ENCODE measurements at places on chromosomes 12 and 14. TPM values are rescaled to one million over a fixed set of nuclear protein-coding genes. Genes with fewer than 3 reads are reported as not detected.
A peak's percentile ranks its signal among the peaks of the same experiment; 100 is the strongest.

DNA sequence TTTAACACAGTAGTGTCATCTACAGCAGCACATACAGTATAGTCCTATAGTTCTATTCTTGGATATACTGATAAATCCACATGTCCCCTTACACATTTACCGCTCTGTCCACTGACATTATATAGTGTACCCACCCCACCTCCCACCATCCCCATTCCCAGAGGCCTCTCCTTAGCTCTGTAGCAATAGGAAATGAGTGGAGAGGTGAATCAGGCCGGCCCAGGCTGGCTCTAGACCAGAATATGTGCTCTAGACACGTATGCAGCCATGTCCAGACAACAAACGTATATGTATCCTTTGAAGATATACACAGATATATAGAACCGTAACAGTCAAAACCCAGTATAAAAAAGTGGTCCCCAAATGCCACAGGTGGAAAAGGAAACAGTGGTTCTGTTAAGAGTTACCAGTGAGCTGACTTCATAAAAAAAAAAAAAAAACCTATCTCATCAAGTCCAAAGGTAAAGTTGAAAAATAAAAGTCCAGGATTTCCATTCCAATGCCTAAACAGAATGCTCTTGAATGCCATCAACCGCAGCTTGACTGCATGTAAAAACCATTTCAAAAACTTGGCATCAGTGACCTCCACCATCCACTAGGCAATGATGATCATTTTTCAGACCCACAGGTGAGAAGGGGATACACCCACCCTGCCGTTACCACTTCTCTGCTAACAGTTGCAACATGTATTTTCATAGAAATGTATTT is 16.7 kb downstream of the EGLN3 start:
- no peak for DNase-seq

GRCh38 chr14:49947506-49947905 is 54.6 kb downstream of the ARF6 start:
- DNase-seq, result no peak

DNA sequence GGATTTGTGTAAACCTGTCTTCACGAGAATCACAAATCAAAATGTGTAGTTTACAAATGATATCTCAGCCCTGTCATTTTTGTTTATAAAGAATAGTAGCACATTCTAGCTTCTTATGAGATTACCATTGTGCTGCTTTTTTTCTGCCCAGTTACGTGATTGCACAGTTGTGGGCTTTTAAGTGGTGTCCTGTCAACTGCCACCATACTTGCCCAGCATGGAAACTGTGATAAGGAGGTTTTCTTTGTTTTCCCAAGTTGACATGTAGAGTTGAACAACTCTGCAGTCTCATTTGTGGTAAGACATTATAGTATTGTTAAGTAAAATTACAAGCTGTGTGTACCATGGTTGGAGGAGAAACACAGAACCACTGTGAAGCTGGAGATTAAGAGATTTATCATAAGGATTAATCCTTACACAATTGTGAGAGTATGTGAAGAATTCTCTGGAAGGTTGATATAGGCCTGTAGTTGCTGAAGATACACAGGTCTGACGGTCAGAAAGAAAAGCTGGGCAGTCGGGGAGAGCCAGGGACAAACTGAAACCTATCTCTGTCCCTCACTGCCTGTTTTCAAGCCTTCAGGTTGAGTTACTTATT is 12.2 kb downstream of the CHURC1 start:
- DNase-seq, result no peak

- DNase-seq, result no peak
Observed at GRCh38 chr12:132395908-132396305, 66.5 kb upstream of the GALNT9 start.

GRCh38 chr14:67584978-67585377 is 15.1 kb downstream of the PIGH start:
- no peak for DNase-seq

DNA sequence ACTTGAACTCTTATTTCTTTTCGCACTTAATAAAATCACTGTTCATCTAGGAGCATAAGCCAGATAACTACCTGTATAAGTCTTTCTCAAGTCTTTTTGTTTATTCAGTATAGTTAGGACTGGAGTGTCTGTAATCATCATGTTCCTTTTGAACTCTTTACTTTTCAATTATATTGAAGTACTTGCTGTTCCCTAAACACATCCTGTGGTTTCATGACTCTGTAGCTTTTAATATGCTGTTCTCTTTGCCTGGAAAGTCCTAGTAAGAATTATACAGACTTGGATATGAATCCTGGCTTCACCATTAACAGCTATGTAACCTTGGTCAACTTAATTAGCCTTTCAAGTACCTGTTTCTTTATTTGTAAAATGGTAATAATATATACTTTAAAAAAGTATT is 88.2 kb downstream of the CCDC91 start:
- no peak for DNase-seq

GRCh38 chr12:103589517-103589916 is 2.4 kb downstream of the STAB2 start:
- no peak for DNase-seq

- DNase-seq, result no peak
Observed at GRCh38 chr12:104494137-104494792, 37.5 kb downstream of the CHST11 start.

- no peak for DNase-seq
Observed at GRCh38 chr12:93583627-93584392, 11.3 kb downstream of the SOCS2 start.

DNA sequence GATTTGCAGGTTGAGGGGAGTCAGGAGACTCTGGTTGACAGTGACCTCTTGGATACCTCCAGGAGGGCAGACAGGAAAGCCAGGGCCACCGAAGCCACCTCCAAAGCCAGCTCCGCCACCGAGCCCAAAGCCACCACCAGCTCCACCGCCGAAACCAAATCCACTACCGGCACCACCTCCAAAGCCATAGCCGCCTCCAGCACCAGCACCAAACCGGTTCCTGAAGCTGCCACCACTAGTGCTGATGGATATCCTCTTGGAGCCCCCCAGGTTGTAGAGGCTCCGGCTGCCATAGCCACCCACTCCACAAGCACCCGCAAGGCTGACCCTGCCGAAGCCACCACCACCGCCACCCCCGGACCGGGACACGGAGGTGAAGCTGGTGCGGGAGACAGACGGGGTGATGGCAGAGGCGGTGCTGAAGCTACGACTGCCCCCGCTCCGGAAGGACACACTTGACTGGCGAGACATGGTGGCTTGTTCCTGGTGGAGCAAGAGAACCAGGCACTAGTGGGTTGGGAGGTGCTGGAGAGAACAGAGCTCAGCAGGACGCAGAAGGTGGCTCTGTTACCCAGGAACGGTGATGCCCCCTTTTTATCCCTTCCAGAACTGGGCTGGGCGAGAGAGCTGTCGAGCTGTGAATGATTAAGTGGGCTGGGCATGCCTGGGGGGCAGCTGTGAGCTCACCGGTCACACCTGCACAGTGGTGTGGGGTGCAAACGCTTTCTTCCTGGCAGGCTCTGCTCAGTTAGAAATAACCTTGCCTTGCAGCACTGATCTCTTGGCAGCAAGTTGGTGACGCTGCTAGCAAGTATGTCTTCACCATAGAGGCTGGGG is at the start of gene KRT5:
KRT5 (minus strand) TSS at position 569 of the 837 bp plus-strand sequence; CDS start at position 471, 98 bp downstream.
- DNase-seq, result no peak

- no peak for DNase-seq
Observed at GRCh38 chr12:62599854-62600437, 133.3 kb downstream of the MON2 start.

DNA sequence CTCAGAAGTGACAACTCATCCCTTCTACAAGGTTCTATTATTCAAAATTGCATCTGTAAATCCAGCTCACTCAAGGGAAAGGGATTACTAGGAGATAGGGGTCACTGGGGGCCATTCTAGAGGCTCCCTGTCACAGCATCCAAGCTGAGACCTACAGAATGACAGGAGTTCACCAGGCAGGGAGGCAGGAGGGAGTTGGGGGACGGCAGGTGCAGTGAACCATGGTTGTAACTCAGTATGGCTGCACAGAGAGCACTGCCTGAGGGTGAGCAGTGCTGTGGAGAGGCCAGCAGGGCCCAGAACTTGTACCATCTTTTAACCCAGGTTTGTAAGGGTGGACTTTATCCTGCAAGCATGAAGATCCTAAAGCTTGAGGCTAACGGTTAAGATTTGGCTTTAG is 37.9 kb upstream of the SINHCAF start:
- DNase-seq, result no peak

- DNase-seq, result no peak
Observed at GRCh38 chr12:81249976-81250375, 172.1 kb downstream of the ACSS3 start.

DNA sequence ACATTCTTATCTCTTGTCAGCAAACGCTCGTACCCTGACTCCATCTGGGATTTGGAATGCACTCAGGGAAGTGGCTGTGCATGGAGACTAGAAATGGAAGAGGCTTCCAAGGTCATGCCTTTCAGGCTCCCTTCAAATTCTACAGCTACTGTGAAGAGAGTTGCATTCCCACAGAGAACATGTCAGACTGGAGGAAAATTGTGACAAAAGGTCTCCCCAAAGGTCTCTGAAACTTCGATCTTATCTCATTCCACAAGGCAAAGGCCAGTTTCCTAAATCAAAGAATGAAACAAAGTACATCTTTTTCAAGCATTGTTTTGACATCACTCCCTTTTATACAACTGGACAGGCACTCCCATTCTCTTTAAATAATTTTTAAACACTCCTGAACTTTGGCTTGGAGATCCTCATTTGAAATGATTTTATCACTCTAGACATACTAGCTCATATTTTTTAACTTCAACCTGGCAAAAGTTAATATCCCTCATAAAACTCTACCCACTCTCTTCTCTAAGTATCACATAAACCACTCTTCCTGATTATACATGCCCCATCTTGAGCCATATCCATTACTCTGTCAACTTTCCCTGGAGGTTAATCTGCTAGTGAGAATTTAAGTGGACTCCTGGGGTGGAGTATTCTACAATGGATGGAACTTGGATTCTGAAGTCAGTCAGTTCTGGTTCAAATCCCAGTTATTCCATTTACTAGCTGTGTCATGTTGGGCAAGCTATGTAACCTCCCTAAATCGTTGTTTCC is 218.1 kb upstream of the HMGA2 start:
- no peak for DNase-seq

- DNase-seq, result peak; percentile 73
Observed at GRCh38 chr12:57845478-57846284, 848 bp downstream of the CTDSP2 start.

DNA sequence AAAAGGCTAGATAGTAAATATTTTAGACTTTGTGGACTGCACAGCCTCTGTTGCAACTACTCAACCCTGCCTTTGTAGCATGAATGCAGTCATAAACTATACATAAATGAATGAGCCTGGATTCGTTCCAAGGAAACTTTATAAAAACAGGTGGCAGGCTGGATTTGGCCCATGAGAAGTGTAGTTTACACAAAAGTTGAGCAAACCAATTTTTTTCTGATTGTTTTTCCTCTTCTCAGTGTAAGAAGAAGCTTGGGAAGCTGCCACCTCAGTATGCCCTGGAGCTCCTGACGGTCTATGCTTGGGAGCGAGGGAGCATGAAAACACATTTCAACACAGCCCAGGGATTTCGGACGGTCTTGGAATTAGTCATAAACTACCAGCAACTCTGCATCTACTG is 9.5 kb downstream of the OAS1 start:
- no peak for DNase-seq

- DNase-seq, result no peak
Observed at GRCh38 chr12:107670999-107671643, 14.5 kb upstream of the PWP1 start.

GRCh38 chr12:12447236-12447635 is 90.4 kb downstream of the BORCS5 start:
- DNase-seq, result no peak

- DNase-seq, result no peak
Observed at GRCh38 chr12:2877953-2878732, 1.1 kb downstream of the RHNO1 start.

- DNase-seq, result no peak
Observed at GRCh38 chr14:43140453-43140852, 1366.6 kb downstream of the FSCB start.

DNA sequence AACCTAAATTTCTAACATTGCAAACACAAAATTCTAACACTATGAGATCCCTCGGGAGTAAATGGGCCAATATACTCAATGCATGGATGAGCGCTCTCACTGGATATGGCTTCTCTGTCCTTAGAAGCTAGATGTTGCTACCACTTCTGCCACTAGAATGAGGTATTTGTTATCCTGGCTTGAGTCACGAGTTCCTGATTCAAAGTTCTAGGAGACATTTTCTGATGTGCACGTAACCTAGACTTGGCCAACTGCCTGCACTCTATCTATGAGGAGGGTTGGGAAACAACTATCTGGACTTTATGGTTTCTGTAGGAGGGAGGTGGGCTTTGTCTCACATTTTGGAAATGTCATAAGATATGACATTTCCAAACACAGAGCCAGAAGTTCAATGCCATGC is 37.6 kb downstream of the FERMT2 start:
- no peak for DNase-seq

DNA sequence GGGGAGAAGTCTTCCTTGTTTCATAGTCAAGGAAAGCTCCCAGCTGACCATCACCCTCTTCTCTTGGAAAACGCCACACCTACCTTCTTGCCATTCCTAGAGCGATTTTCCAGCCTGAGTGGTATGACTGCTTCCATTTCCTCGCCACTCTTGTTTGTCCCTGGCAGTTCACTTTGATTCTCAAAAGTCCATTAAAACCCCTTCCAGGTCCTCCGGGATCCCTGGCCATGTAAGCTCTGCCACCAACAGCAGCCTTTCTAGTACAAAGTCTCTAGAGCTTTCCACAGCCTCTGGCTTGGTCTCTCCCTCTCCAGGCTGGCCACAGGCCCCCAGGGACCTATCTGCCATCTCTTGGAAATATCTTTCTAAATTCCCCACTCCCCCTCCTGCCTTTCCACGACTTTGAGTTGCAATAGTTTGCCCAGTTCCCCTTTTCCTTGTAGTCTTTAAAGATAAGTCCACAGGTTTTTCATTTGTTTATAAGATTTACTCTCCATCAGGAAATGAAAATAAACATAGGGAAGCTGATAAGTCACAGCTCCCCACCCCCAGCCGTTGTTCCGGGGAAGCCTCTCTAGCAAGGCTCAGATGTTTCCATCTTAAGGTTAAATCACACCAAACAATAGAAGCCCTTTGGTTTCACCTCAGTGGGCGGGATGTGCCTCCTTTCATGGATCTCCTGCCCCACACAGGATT is 42.9 kb upstream of the SINHCAF start:
- no peak for DNase-seq

Gene ZC2HC1C
- 2.3 TPM for total RNA-seq

Gene CLEC4A
- total RNA-seq, result 1.1 TPM

Gene LRP1-AS
- total RNA-seq, result not detected

Gene KLRC2
- not detected for total RNA-seq

Gene ERBB3
- 59.0 TPM for total RNA-seq

Gene SIRT4
- 4.6 TPM for total RNA-seq

Gene OR4E2
- not detected for total RNA-seq

Gene GLT1D1
- 1.5 TPM for total RNA-seq

Gene KLRG1
- 2.0 TPM for total RNA-seq

Measured in mesothelial cell of epicardium (in vitro differentiated cells).